ENCODE measurements at places on chromosomes 4 and X. TPM values are rescaled to one million over a fixed set of nuclear protein-coding genes. Genes with fewer than 3 reads are reported as not detected.

The STPG2 gene
- 0.28 TPM for total RNA-seq

The DMRTC1 gene
- total RNA-seq = not detected

The NELFA gene
- 28.3 TPM for total RNA-seq

The STATH gene
- not detected for total RNA-seq

DNA sequence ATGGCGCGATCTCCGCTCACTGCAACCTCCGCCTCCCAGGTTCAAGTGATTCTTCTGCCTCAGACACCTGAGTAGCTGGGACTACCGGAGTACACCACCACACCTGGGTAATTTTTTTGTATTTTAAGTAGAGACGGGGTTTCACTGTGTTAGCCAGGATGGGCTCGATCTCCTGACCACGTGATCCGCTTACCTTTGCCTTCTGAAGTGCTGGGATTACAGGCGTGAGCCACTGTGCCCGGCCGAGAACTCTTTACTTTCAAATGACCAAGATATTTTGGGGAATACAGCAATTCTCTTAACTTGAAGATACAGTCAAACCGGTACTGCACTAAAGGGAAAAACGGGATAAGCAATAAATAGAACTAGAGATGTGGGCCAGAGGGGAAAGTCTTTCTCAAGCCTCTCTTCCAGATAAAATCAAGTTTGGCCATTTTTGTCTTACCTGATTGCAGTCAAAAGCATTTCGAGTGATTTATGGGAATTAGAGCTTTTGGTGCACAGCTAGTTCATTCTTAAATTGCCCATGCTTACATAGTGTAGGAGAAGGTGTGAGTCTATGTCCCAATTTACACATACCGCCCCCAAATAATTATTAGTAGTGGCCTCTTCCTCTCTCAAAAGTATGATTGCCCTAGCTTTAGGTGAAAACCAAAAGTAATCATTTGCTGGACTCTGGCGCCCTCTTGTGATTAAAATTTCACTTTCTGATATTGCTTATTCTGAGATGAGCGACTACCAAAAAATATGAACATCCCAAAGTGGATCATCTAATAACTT, 53.2 kb upstream of the ABCG2 start:
- DNase-seq = peak; percentile 45

- DNase-seq = no peak
Measured at GRCh38 chrX:53598169-53598568, 88.3 kb downstream of the HUWE1 start.

DNA sequence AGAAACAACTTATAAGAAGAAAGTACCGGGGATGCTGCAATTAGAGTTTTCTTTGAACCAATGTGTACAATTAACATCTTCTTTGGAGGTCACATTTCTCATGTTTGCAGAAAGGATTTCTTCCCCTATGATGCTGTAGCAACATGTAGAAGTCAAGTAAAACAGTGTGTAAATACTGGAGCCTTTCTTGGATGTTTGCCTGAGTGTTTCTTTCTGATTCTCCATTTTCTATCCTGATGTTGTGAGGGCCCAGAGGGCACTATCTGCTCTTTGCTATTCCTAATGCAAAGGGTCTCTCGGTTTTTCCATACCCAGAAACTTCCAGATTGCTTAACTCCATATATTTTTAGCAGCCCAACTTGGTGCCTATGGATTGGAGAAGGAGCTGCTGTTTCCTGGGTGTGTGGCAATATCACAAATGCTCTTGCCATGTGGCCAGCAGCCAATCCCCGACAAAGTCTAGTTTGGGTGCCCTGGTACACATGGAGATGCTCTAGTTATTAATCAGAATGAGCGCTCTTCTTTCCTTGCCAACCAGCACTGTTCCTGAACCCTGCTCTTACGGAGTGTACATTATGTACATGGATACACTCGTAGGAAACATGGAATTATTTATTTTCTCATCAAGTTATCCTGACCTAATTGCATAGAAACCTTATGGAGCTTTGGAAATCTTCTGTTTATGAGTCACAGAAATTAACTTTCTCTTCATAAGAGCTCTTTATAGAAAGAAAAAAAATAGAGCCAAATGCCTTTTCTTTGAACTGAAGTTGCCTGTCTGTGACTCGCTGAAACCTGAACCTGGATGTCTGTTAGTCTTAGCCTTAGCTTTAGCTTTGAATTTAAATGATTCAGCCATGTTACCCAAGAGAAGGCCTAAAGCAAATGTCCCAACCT, 67.0 kb upstream of the GPC4 start:
- DNase-seq = peak; percentile 72

- DNase-seq = peak; percentile 9
Measured at GRCh38 chr4:93317561-93317960, 511.0 kb upstream of the ATOH1 start.

DNA sequence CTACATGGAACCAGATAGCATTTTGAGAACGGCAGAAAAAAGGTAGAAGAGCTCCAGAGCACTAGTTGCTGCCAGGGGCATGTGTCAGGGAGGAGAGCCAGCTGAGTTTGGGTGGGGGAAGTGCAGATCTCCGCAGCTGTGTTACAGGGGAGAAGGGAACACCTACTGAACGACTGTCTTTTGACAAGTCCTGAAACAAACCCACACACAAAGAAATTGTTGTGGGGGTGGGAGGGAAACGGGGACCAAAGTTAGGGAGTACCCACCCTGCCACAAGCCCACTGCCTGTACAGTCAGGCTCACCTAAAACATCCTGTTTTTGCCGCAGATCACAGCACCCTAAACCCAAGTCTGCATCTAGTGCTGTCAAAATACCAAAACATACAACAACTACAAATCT, 55.5 kb downstream of the LEF1 start:
- no peak for DNase-seq

DNA sequence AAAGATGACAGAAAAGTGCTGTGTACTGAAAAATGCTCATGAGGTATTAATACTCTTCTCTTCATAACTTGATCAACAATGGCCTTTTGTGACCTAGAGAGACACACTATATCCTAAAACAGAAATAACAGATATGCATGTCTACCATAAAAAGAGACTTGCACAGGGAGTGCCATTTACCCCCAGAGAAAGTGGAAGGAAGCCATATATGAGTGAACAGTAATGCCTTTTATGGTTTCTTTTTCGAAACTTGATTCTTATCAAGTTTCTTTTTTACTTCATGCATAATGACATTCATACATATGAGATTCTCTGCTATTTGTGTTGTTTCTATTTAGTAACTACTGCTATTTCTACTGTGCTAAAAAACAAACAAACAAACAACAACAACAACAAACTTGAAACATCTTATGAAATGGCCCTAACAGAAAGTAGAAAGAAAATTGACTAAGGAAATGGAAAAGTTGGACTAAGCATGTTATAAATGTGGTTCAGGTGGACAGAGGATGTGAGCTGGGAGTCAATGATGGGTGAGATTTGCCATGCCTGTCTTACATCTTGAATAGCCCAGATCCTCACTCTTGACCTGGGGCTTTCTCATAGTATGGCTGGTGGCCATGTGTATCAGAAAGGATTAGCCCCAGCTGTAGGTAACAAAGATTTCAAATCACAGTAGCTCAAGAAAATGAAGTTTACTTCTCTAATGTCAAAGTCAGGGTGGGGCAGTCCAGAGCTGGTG, 43.8 kb downstream of the GEMIN8 start:
- no peak for DNase-seq

GRCh38 chrX:109830157-109830703, 97.2 kb upstream of the ACSL4 start:
- no peak for DNase-seq

DNA sequence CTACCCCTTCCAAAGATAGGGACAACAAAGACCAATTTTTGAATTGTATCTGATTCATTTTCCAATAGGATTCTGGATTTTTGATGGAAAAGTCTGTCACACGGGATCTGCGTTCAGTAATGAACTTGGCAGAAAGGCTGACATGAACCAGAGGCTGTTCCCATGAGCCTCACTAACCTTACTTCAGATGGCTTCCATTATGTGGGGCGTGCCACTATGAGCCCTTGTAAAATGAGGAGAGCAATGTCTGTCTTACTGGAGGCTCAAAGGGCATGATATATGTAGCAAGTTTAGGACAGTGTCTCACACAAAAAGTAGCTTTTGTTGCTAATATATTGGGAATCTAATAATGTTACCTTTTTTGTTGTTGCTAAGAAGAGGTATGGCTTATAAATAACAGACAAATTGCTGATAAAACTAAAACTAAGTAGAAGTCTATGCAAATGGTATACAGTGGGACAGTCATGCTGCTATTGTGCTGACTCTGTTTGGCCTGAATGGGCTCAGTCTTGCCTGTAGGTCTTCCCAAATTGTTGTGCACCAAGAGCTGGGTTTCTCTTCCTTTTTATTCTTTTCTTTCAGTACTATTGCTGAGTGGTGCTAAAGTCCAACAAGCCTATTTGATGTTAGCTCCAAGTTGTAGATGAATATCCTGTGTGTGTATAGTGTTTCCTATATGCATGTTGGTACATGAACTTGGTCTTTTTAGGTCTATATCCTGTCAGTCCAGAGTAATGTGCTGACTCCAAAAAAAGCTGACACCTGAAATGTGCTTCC, 132.1 kb downstream of the SPRY1 start:
- peak; percentile 45 for DNase-seq

- peak; percentile 5 for DNase-seq
Measured at GRCh38 chr4:165079476-165079875, 25.8 kb downstream of the TRIM75 start.

- DNase-seq = no peak
Measured at GRCh38 chr4:70994387-70995099, 1.1 kb downstream of the DCK start.

DNA sequence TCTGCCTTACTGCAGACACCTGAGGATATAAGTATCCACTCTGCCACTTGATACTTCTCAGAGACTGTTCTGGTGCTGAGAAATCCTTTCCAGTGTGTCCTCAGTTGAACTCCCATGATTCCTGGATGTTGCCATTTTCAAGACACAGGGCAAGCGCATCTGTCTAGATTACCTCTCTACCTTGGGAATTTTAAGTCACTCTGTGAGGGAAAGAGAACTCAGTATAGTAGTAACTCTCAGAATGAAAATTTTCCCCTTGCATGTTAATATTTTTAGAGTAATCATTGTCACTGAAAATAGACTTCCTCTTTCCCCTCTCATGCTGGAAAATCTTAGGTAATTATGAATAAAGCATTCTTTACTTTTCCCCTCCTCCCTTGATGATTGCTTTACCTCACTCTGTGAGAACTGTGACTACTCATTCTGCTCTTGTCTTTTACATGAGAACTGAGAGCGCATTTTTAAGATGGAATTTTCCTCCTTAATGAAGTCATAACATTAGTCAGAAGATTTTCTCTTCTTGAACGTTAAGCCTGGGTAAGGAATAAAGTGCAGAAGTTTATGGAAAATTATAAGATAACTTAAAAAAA, 45.0 kb downstream of the TET2 start:
- DNase-seq = peak; percentile 19

GRCh38 chr4:155008389-155008788, 200.0 kb upstream of the NPY2R start:
- no peak for DNase-seq

DNA sequence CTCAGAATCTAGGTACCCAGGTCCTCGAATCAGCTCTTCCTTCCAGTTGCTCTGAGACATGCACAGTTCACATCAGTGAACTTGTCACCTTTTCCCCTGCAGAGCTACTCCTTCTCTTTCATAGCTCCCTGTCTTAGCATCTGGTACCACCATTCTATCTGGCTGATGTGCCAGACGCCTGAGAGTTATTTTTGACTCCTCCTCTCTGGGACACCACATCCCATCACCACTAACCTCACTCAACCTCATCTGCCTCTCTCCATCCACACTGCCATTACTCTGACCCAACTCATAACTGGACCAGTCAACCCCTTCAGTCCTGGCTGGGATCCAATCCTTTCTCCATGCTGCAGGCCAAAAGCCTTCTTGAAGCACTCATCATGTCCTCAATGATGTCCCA, 44.5 kb downstream of the SLC2A9 start:
- no peak for DNase-seq

DNA sequence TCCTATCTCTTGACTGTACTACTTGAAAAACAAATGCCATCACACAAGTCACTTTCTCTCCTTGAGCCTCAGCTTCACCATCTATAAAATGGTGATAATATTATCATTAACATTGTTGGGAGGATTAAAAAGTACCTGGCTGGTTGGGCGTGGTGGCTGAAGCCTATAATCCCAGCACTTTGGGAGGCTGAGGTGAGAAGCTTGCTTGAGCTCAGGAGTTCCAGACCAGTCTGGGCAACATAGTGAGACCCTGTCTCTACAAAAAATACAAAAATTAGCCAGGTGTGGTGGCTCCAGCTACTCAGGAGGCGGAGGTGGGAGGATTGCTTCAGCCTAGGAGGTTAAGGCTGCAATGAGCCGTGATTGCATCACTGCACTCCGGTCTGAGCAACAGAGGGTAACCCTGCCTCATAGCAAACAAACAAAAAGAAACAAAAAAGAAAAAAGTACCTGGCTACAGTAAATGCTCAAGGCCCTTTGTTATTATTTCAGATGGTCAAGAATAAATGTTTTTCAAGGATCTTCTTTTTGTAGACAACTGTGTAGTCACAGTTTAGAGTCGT, 120.3 kb downstream of the CHRNA9 start:
- DNase-seq = peak; percentile 35

- no peak for DNase-seq
Measured at GRCh38 chrX:130304587-130305368, 34.9 kb upstream of the SLC25A14 start.

DNA sequence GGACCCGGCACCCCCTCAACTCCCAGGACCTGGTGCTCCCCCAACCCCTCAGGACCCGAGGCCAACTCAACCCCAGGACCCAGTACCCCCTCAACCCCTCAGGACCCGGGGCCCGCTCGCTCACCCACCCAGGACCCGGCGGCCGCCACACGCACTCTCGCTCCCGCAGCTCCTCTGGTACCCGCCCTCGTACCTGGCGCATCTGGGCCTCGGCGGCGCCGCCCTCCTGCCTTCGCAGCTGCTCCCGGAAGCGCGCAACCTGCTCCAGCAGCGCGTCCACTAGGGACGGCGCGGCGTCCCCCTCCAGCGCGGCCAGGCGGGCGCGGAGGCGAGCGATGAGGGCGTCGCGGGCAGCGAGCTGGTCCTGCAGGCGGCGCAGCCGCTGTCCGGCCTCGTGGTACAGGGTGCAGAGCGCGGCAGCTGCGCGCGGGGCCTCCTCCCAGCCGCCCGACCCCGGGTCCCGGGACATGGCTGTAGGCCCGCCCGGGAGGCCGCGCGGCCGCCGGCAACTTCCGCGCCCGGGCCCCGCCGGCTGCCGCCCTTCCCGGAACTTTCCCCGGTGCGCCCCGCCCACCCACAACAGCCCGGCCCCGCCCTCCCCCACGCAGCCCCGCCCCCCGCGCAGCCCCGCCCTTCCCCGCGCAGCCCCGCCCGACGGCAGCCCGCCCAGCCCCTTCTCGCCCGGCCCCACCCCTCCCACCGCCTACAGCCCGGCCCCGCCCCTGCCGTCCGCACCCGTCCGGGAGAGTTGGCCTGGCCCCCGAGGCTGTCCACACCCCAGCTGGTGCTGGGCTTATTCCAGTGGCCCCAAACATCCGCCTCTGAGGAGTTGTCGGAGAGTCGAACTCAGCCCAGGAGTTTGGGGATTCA, at the start of gene TNIP2:
TNIP2 (minus strand) TSS at position 516 of the 870 bp plus-strand sequence; CDS start at position 469, 47 bp downstream.
- peak; percentile 81 for DNase-seq

Measured in mammary epithelial cell (primary cell).